ENCODE measurements at places on chromosomes 7 and 10.

DNA sequence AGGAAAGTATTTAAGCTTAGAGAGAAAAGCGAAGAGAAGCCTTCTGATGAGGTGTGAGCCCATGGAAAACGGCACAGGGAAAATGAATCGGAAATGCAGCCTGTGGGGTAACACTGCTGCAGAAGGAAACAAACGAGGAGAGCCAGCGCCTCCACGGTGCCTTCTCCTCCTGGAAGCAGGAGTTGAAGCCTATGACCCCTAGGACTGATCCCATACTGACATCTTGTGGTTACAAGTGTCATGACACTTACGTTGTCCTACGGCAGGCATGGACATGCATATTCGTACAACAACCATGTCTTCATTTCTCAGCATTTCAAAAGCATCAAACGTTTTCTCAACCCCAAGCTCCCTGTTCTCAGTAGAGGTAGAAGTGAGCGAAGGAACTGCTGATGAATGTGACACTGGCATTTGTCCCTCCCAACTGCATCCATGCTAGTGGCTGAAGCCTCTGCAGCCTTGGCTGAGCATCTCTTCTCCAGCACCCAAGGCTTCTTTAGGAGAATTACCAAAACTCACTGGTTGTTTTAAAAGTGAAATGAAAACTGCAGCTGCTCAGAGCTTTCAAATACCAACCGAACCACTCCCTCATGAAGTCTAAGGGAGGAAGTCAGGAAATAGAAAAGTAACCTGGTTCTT, 160.2 kb downstream of the JAZF1 start:
- peak; percentile 46 for DNase-seq

DNA sequence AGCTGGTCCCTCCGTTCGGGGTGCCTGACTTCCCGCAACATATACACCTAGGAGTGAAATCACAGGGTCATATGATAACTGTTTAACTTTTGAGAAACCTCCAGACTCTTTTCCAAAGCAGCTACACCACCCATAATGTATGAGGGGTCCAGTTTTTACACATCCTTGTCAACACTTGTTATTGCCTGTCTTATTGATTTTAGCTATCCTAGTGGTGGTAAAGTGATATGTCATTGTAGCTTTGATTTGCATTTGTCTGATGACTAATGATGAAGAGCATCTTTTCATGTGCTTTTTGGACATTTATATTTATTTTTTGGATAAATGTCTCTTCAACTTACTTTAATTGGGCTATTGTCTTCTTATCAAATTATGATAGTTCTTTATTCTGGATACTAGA, 29.0 kb downstream of the SND1 start:
- no peak for DNase-seq

- DNase-seq, result no peak
Measured at GRCh38 chr7:55016061-55016745, 2.6 kb upstream of the EGFR start.

DNA sequence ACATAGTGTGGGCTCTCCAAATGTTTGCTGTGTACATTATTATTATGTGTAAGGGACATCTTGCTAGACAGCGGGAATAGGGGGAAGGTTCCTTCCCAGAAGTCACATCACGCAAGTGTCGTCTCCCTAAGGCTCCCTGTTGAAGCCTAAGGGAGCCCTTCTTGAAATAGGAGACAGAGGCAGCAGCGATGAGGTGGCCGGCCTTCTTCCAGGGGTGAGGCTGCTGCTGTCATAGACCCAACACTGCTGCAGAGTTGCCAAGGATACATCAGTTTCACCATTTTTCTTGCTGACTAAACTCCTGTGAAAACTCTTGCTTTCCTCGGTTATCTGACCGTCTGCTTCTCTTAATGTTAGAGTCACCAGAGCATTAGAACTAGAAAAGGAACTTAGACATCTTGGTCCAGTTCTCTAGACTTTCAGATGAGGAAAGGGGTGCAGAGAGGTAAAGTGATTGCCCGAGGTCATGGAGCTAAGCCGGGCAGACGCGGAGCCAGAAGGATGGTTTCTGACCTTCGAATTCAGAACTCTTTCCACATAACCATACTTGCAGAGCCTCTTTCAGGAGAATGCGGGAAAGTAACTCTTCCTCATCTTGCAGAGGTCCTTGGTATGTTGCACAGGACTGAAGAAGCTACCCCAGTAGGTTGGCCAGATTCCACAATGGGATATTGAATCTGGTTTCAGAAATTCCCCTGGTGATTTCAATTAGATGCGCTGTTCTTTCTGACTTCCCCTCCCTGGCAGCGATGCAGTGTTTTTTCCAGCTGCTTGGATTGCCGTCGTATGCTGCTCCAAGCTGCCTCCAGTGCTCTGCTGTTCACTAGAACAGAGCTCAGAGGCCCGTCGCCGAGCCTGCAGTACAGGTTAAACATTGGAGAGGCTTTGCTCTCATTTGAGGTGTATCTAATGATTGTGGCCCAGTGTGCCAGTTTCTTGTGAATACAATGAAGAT, 217.1 kb downstream of the CAMK1D start:
- DNase-seq, result no peak

GRCh38 chr10:129523031-129523722, 56.1 kb downstream of the MGMT start:
- DNase-seq, result no peak

GRCh38 chr7:2851497-2851896, 7.4 kb upstream of the GNA12 start:
- DNase-seq, result no peak

DNA sequence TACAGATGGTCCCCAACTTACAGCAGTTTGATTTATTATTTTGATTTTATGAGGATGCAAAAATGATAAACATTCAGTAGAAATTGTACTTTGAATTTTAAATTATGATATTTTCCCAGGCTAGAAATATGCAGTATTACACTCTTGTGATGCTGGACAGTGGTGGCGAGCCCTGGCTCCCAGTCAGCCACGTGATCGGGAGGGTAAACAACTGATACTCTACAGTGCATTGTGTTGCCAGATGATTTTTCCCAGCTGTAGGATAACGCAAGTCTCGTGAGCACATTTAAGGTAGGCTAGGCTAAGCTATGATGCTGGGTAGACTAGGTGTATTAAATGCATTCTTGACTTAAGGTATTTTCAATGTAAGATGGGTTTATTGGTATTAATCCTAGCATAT, 865.2 kb downstream of the SORCS3 start:
- no peak for DNase-seq
